ENCODE measurements at places on chromosomes 12 and 14.

GRCh38 chr12:52050116-52050757 is 1.0 kb upstream of the NR4A1 start:
- H3K4me1 ChIP-seq = no peaks in the 10 kb centered on the region
- no peak for DNase-seq
- no peaks in the 10 kb centered on the region for H3K27me3 ChIP-seq
- H3K4me3 ChIP-seq = peak overlapping the region; percentile 49
- no peaks in the 10 kb centered on the region for H3K36me3 ChIP-seq
- H3K27ac ChIP-seq = peak overlapping the region; percentile 97

DNA sequence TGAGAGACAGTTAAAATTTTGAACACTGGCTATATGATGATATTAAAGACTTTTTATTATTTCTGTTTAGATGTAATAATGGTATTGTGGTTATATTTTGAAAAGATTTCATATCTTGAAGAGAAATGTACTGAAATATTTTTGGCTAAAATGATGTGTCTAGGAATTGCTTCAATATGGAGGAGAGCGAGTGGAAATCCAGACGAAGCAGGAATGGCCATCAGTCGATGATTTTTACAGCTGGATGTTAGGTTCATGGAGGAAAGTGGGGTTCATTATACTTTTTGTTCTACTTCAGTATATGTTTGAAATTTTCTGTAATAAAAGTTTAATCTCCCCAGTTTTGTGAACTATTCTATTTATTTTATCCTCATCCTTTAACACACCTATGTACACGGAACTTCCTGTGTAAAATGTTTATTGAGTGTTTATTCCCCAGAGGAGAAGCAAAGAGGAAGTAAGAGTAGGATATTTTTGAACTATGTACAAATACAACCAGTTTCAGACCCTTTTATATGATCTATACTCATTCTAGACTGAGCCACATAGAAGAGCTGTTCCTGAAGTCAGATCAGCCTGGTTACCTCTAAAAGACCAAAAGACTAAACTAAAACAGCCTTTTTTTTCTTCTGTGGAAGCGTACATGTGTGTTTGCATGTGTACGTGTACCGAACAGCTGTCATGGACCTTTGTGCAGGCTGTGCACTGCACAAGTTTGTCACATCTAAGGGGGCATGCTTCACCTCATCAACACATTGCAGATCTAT is 211.0 kb upstream of the NUDT4 start:
- no peak overlapping the region for H3K4me3 ChIP-seq
- no peaks in the 10 kb centered on the region for H3K27me3 ChIP-seq
- H3K27ac ChIP-seq = no peak overlapping the region
- peaks cover 2% of the 10 kb centered on the region for H3K4me1 ChIP-seq
- DNase-seq = no peak

DNA sequence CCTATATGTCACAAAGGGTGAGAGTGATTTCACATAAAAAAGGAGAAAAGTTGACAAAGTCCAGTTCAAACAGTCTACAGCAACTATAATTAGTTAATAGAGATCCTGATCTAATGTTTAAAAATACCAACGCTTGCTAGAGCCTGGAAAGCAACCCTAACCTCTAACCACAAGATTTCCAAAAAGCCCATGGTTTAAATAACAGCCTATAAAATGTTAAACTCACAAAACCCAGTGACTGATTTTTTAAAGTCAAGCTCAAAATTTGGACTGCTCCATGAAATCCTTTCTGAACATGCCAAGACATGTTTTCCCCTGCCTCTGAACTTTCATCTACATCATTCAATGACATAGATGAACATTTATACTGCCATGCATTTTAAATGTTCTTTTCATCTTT is 81.6 kb downstream of the PLEKHG7 start:
- DNase-seq = no peak
- no peak overlapping the region for H3K27ac ChIP-seq
- H3K27me3 ChIP-seq = no peaks in the 10 kb centered on the region
- peaks cover 1% of the 10 kb centered on the region for H3K4me1 ChIP-seq
- H3K36me3 ChIP-seq = no peaks in the 10 kb centered on the region

GRCh38 chr12:131827961-131828534 is at the start of gene MMP17:
TSS of gene MMP17 (plus strand) at chr12:131828393. CDS start at chr12:131828495, 102 bp downstream.
- no peaks in the 10 kb centered on the region for H3K4me1 ChIP-seq
- H3K27me3 ChIP-seq = no peaks in the 10 kb centered on the region
- H3K4me3 ChIP-seq = peak within 1 kb of the TSS; percentile 27
- H3K36me3 ChIP-seq = no peaks in the 10 kb centered on the region

- DNase-seq = no peak
- H3K4me1 ChIP-seq = no peaks in the 10 kb centered on the region
- peak overlapping the region; percentile 1 for H3K27ac ChIP-seq
Observed at GRCh38 chr12:122282061-122282460, 15.8 kb upstream of the VPS33A start.

DNA sequence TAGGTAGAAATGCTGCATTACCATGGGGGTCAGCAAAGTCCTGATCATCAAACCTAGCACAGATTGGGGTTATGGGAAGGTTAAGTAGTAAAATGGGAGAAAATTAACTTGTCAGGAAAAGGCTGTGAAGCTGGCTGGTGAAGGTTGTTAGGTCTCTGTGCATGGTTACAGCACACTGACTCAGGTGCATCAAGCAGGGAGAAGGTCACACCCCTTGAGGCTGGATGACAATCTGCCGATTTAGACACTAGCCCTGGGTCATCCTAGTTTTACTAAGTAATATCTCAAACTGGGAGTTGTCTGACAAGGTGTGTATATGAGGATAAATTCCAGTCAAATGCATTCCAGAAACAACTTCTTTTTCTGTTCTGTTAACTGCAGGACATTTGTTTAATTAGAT is 271.1 kb upstream of the LRIG3 start:
- no peaks in the 10 kb centered on the region for H3K27me3 ChIP-seq
- H3K27ac ChIP-seq = no peak overlapping the region
- H3K4me3 ChIP-seq = no peak overlapping the region
- H3K36me3 ChIP-seq = no peaks in the 10 kb centered on the region
- DNase-seq = no peak
- H3K4me1 ChIP-seq = no peaks in the 10 kb centered on the region

- H3K4me3 ChIP-seq = no peak overlapping the region
- H3K36me3 ChIP-seq = no peaks in the 10 kb centered on the region
- H3K27me3 ChIP-seq = no peaks in the 10 kb centered on the region
- H3K27ac ChIP-seq = no peak overlapping the region
- no peak for DNase-seq
- no peaks in the 10 kb centered on the region for H3K4me1 ChIP-seq
Observed at GRCh38 chr14:26138764-26139445, 458.9 kb downstream of the NOVA1 start.

GRCh38 chr14:61466249-61466904 is 145.0 kb downstream of the PRKCH start:
- H3K4me3 ChIP-seq = no peak overlapping the region
- no peaks in the 10 kb centered on the region for H3K36me3 ChIP-seq
- H3K27ac ChIP-seq = no peak overlapping the region
- H3K27me3 ChIP-seq = no peaks in the 10 kb centered on the region

DNA sequence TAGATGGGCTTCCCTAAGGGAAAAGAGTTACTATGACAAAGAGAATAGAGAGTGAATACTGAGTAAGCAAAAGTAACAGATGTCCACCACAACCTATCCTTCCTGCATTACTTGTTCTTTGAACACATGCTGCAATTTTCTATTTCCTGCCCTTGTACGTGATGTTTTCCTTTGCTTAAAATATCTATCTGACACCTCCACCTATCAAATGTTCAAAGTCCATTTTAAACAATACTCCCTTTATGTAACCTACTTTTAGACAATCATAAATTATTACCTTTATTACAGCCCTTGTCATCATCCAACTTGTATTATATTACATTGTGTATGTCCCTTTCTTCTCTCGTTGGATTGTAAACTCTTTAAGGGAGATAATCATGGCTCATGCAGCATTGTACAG is 147.2 kb upstream of the DYRK2 start:
- no peaks in the 10 kb centered on the region for H3K27me3 ChIP-seq
- no peaks in the 10 kb centered on the region for H3K4me1 ChIP-seq
- no peak overlapping the region for H3K27ac ChIP-seq

GRCh38 chr14:96270565-96271420 is 14.8 kb downstream of the BDKRB1 start:
- no peaks in the 10 kb centered on the region for H3K36me3 ChIP-seq
- no peak for DNase-seq
- no peaks in the 10 kb centered on the region for H3K4me1 ChIP-seq
- no peak overlapping the region for H3K4me3 ChIP-seq

DNA sequence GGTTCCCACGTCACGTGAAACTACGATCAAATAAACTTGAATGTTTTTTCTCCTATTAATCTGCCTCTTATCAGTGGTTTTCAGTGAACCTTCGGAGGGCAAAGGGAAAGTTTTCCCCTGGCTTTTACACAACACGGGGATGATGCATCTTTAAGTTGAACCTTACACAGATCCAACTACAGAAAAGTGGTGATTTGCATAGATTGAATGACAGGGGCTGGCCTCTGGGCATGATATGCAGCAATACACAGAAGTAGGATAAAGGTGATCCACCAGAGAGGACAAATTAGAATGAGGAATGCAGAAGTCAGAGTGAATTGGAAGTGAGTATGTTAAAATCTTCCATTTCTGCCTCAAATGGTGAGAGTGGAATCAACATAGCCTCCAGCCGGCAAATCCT is 11.6 kb downstream of the GSG1 start:
- peaks cover 7% of the 10 kb centered on the region for H3K4me1 ChIP-seq
- no peak for DNase-seq
- no peak overlapping the region for H3K27ac ChIP-seq
- no peaks in the 10 kb centered on the region for H3K27me3 ChIP-seq

GRCh38 chr14:77918448-77918847 is 118.5 kb downstream of the ADCK1 start:
- no peak overlapping the region for H3K27ac ChIP-seq
- DNase-seq = no peak
- H3K36me3 ChIP-seq = no peaks in the 10 kb centered on the region
- no peaks in the 10 kb centered on the region for H3K27me3 ChIP-seq
- H3K4me1 ChIP-seq = no peaks in the 10 kb centered on the region

- H3K27me3 ChIP-seq = no peaks in the 10 kb centered on the region
- H3K4me3 ChIP-seq = no peak overlapping the region
- H3K27ac ChIP-seq = no peak overlapping the region
- no peaks in the 10 kb centered on the region for H3K4me1 ChIP-seq
Observed at GRCh38 chr12:12209043-12209442, 57.8 kb downstream of the LRP6 start.

GRCh38 chr12:131833288-131833895 is 5.2 kb downstream of the MMP17 start:
- no peak for DNase-seq
- H3K27me3 ChIP-seq = no peaks in the 10 kb centered on the region
- no peak overlapping the region for H3K4me3 ChIP-seq
- H3K27ac ChIP-seq = no peak overlapping the region
- H3K4me1 ChIP-seq = no peaks in the 10 kb centered on the region
- no peaks in the 10 kb centered on the region for H3K36me3 ChIP-seq

DNA sequence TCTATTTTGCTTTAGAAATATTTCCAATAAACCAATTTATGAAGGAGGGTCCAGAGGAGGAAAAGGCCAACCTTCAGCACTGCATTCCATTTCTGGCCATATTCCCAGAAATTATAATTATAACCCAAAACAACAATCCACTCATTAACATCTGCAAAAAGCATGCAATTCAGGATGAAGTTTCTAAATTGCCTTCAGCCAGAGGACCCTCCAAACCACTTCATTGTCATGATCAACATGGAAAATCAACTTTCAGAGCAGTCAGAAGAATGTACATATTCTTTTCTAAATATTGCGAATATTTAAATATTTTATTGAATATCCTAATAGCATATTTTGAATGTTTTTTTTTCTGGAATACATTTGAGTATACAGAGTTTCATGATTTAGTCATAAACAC is 332.6 kb upstream of the TMEM132C start:
- H3K27me3 ChIP-seq = no peaks in the 10 kb centered on the region
- no peaks in the 10 kb centered on the region for H3K36me3 ChIP-seq
- no peak for DNase-seq
- H3K4me3 ChIP-seq = no peak overlapping the region

- no peaks in the 10 kb centered on the region for H3K4me1 ChIP-seq
- no peak overlapping the region for H3K27ac ChIP-seq
- no peaks in the 10 kb centered on the region for H3K27me3 ChIP-seq
- no peak for DNase-seq
- no peak overlapping the region for H3K4me3 ChIP-seq
Observed at GRCh38 chr12:15603474-15604085, 185.6 kb downstream of the EPS8 start.

DNA sequence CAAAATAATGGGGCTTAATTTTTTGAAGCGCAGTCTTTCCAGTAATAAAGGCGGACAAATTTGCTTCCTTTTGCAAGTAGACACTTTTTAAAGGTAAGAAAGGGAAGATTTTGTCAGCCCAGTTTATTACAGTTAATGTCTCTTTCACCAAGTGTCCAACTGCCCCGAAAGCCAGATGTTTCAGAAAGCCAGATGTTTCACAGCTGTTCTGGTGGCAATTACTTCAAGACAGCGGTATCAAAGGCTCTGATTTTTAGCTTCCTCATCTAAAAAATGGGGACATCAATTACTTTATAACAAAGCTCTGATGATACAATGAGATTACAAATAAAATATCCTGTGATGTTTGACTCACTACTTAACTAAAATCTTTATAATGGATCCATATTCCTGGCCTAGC is 1.0 kb downstream of the WBP11 start:
- no peak for DNase-seq
- peaks cover 2% of the 10 kb centered on the region for H3K36me3 ChIP-seq
- H3K4me1 ChIP-seq = no peaks in the 10 kb centered on the region
- no peaks in the 10 kb centered on the region for H3K27me3 ChIP-seq
- H3K27ac ChIP-seq = no peak overlapping the region

DNA sequence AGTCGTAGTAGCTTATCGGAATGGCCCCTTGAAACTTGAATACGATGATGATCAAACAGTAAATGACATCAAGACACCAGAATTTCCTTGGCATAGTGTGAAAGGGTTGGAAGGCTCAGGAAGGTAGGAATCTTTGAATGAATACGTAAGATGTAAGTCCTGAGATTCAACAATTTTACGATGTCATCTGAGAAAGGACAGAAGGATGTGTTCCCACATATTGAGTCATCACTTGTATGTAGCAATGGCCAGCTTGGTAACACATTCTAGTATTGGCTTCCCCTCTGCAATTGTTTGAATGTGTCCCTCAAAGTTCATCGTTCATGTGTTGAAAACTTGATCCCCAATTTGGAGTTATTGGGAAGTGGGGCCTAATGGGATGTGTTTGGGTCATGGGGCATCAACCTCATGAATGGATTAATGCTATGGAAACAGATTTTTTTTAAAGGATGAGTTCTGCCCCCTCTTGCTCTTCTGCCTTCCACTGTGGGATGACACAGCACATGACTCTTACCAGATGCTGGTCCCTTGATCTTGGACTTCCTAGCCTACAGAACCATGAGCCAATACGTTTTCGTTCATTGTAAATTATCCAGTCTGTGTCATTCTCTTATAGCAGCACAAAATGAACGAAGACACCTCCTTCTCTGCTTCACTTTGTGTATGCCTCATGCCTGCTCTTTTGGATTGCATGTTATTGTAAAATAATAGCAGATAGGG is 284.6 kb downstream of the BCAT1 start:
- no peaks in the 10 kb centered on the region for H3K4me1 ChIP-seq
- H3K27ac ChIP-seq = no peak overlapping the region
- H3K4me3 ChIP-seq = no peak overlapping the region
- DNase-seq = no peak

GRCh38 chr12:51346581-51346980 is at the start of gene CELA1:
TSS of gene CELA1 (minus strand) at chr12:51346679. CDS start at chr12:51346638, 41 bp downstream.
- H3K36me3 ChIP-seq = no peaks in the 10 kb centered on the region
- no peaks in the 10 kb centered on the region for H3K4me1 ChIP-seq
- no peaks in the 10 kb centered on the region for H3K27me3 ChIP-seq
- no peak within 1 kb of the TSS for H3K27ac ChIP-seq
